ENCODE measurements at places on chromosomes 7 and 10.

DNA sequence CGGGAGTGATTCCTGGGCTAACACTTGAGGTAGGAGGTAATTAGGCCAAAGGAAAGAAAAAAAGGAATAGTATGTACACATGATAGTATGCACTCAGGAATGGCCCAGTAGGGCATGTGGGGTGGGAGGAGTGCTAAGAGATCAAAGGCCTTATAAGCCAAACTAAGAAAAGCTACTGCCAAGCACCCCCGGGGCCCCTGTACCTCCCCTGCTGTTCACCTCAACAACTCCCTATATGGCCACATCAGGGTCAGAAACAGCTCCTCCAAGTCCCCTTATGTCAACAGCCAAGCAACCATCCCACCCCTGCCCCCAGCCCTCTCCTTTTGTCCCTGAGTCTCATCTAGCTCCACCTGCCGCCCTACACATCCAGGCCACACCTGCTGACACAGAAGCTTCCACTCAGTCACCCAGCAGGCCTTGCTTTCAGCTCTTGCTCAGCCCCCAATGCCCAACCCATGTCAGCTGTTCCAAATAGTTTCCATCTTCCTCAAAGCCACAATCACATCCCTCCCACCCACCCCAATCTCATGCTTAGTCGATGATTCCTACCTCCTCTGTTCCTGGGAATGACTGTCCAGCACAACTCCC, 80.2 kb downstream of the SORBS1 start:
- DNase-seq, result no peak

GRCh38 chr10:69458430-69459100, 7.3 kb downstream of the TSPAN15 start:
- DNase-seq, result no peak

DNA sequence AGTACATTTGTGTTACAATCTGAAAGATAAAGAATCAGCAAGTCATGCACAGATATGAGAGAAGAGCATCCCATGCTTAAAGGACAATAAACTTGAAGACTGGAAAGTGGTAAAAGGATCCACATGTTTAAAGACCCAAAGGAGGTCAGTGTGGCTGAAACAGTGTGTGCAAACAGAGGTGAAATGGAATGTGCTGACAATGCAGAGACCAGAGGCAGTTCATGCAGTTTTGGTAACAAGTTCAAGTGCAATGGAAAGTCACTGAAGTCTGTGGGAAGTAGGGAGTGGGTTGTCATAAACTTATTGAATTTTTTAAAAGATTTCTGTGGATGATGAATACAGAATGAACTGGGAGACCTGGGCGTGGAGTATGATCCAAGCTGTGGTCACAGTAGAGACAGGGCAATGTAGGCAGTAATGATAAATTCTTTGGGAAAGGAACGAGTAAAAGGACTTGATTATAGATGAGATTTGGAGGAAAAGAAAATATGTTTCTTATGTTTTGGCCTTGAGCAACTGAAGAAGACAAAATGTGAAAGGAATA, 408.0 kb downstream of the HGF start:
- no peak for DNase-seq

GRCh38 chr10:14485986-14486385, 155.3 kb upstream of the FRMD4A start:
- no peak for DNase-seq

GRCh38 chr10:97574374-97575126, 2.0 kb downstream of the ANKRD2 start:
- no peak for DNase-seq

GRCh38 chr10:67883710-67884312, 645 bp upstream of the SIRT1 start:
- no peak for DNase-seq

DNA sequence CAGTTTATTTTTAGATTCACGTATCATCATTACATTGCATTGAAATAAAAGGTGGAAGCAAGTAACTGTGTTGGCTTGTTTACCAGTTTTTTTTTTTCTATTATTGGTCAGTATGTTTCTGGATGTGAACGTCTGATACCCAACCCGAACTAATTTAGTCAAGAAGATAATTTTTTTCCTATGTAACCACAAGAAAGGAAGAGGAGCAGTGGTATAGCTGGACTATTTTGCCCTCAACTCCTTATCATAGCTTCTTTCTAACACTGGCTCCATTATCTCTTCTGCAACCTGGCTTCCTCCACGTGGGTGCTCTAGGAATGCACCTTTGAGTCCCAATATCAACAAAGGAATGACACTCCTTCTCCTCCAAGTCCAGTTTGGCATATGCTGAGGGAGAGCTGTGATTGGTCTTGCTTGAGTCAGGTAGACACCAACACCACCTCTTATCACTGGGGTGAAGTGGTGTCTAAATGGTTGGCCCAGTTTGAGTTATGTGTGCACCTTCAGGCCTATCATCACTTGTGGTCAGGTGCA, 29.4 kb downstream of the OR9A2 start:
- no peak for DNase-seq

DNA sequence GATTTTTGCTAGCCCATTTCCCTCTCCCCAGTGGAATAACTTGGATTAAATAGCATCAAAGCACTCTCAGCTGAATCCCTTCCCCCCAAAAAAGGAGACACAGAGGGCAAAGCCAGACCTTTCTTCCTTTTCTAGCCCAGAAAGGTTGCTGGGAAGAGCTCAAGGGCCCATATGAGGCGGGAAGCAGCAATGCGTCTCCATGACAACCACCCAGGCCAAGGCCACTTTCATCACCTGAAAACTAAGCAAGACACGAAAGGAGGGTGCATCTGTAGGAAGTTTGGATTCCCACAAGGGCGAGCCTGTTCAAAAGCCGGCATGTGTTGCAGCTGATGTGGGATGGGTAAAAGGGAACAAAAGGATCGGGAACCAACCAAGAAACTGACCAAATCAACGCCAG, 229.1 kb downstream of the PLXNA4 start:
- no peak for DNase-seq

GRCh38 chr10:77021966-77022490, 615.6 kb downstream of the KCNMA1 start:
- DNase-seq, result no peak

DNA sequence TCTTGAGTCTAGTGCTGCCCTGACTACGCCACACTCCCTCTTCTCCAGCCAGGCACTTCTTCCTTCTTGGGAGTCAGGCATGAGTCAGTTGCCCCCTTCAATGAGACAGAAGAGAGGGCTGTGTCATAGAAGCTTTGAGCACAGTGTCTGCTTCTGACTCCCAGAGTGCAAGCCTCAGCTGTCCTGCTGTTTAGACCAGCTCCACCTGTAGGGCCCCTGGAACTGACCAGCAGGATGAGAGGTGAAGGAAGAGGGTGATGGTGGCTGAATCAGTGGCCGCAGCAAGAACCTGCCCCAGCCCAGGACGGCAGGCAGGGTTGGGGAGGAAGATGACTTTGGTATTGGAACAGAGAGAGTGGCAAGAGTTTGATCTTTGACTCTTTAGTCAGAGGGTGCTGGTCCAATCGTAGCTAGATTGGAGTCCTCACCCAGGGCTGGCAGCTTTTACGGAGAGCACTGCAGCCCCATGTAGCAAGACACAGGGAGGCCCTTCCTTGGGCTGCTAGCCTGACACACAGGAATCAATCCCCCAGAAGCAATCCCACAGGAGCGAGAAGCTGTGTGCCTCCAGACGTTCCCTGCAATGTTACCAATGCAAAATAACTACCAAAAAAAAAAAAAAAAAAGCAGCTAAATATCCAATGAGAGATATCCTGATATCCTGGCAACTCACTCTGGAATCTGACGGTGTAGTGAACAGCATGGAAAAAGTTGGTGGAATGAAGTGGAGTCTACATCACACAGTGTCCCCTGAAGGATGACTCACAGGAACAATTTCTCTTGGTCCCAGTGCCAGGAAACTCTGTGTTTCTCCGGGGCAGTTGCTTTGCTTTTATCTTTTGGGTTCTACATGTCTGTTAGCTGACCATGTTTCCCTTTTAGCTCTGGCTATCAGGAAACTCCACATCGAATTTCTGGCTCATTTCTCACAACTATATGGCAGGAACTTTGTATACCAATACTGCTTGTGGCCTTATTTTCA, 6.9 kb downstream of the C10orf62 start:
- no peak for DNase-seq

GRCh38 chr10:9781666-9782065, 1236.0 kb upstream of the CELF2 start:
- DNase-seq, result no peak

- peak; percentile 17 for DNase-seq
These were observed 34.5 kb downstream of the CLEC2L start for GRCh38 chr7:139557857-139558581.

DNA sequence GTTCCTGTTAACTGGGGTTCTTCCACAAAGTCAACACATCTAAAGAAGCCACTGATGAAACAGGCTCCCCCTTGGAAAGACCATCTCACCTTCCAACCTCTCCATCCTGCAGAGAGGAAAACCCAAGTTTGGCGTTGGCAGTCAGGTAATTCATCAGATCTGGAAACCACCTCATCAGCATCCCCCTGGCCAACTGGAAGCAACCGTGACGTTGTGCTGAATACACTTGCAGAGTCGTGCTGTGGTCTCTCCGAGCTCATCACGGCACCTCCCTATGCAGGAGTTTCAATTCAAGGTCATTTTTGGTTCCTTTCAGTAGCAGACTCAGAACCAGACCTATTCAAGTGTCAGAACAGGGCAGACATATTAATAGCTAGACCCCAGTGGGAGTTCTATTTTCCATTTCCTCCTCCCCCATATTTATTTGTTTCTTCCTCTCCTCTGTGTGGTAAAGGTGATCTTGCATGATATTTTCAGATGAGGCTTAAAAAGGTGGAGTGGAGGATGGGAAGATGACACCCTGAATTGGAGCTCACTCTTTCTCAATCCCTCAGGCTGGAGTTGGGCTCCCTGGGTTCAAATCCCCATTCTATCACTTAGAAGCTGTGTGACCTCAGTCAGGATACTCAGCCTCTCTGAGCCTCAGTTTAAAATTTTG, 149.1 kb upstream of the ADO start:
- DNase-seq, result peak; percentile 66

GRCh38 chr7:102317231-102318059, 30.8 kb downstream of the SH2B2 start:
- no peak for DNase-seq

DNA sequence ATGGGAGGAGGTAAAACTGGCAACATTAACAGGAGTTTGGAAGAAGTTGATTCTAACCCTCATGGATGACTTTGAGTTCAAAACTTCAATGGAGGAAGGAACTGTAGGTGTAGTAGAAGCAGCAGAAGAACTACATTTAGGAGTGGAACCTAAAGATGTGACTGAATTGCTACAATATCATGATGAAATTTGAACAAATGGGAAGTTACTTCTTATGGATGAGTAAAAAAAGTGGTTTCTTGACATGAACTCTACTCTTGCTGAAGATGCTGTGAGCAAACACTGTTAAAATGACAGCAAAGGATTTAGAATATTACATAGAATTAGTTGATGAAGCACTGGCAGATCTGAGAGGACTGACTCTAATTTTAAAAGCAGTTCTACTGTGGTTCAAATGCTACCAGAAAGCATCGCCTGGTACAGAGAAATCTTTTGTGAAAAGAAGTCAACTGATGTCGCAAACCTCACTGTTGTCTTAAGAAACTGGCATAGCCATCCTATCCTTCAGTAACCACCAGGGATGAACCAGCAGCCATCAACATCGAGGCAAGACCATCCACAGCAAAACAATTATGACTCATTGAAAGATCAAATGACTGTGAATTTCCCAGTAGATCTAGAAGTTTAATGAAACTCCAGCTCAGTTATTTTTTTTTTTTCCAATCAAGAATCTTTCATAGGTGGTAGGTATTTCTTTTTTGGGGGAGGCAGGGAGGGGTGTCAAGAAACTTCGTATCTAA, 20.8 kb downstream of the BRAF start:
- no peak for DNase-seq

- DNase-seq, result no peak
These were observed 96.2 kb upstream of the AMPH start for GRCh38 chr7:38727184-38727940.

DNA sequence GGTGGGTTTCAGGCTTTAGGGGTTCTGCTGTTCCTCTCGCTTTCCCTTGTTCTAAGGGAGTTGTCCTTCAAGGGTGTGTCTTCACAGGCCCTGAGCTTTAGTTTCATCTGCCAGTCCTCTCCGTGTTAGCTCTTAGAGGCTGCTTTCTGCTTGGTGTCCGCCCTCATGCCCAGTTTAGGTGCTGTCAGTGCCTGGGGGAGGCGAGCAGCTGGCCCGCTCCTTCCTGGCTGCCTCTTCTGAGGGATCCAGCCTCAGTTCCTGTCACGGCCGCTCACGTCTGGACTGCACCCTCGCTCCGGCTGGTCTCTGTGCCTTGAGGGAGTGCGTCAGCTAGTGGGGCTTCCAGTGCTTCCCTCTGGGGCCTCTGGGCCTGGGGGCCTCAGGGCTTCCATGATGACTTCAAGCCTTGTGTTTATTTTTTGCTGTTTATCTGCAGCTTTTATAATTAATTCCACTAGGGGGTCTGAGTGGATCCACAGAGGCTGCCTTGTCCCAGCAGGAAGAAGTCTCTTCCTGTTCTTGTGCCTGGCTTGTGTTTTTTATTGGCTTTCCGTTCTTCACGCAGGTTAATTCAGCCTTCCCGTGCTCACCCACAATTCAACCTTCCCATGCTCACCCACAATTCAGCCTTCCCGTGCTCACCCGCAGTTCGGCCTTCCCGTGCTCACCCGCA, 33.0 kb downstream of the WDR37 start:
- peak; percentile 50 for DNase-seq

- DNase-seq, result no peak
These were observed 308.7 kb downstream of the PTEN start for GRCh38 chr10:88172159-88172558.

- DNase-seq, result no peak
These were observed 9.7 kb upstream of the ZNF485 start for GRCh38 chr10:43596546-43596945.

DNA sequence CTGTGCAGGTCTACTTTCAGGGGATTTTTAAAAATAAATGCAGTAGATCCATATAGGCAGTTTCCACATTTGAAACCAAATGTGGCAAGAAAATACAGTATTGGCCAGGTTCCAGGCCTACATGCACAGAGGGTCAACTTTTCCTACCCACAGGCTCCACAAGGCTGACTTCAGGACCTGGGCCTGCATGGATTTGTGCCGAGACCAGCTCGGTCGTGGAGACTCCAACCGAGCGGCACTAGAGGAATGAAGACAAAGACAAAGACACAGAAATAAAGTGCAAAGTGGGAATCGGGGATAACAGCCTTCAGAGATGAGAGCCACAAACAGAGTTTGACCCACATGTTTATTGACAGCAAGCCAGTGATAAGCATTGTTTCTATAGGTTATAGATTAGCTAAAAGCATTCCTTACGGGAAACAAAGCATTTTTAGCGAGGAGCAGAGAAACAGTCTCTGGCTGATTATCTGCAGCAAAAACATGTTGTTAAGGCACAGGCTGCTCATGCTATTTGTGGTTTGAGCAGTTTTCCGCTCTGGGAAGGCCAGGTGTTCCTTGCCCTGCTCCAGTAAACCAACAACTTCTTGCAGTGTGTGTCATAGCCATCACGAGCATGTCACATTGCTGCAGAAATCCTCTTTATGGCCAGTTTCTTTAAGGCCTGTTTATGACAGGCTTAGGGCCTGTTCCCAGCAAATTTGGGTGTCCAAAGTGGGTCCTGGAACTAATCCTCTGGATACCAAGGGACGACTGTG, 52.6 kb downstream of the ZNF37A start:
- no peak for DNase-seq

- DNase-seq, result no peak
These were observed 65.2 kb downstream of the ZMYND11 start for GRCh38 chr10:200405-200804.
